ENCODE measurements at places on chromosomes 6 and 20.

GRCh38 chr20:1119128-1119505, 715 bp downstream of the PSMF1 start:
- no peak for DNase-seq

DNA sequence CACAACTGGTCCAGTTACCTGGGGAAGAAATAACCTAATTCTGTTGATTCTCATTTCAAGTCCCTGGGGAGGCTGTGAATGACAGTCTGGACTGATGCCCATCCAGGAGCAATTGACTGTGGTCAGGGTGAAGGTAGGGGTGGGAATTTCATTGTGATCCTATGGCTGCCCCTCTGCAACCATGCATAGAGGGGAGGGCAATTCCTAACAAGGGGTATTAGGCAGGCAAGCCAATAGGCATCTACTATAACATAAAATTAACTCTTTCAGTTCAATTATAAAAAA, 44.0 kb upstream of the TRAM2 start:
- DNase-seq, result no peak

GRCh38 chr20:62010551-62011402, 54.9 kb downstream of the TAF4 start:
- peak; percentile 47 for DNase-seq

GRCh38 chr20:14706555-14706954, 369.1 kb upstream of the FLRT3 start:
- no peak for DNase-seq

GRCh38 chr6:43952746-43953145, 174.5 kb downstream of the MRPL14 start:
- DNase-seq, result no peak

DNA sequence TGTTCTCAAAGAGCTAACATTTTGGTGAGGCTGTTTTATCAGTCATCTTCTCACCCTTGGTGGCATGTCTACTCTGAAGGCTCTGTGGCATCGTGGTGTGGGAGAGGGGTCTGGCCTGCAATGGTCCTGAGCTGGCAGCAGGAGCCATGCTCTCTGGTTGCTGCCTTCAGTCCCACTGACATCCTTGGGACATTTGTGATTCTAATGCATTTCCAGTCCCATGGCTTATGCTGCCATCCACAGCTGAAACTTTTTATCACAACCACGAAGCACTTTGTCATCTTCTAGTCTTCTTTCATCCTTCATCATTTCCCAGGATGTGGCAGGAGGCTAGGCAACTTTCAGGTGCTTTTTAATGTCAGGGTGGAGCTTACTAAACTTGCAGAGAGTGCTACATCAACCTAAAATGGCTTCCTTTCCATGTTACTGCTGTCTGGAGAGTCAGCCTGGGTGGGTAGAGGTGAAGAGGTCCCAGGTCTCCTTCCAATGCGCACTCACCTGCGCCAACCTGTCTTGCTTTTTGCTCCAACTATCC, 77.1 kb downstream of the GPR63 start:
- DNase-seq, result no peak

GRCh38 chr20:21554376-21554890, 40.6 kb upstream of the NKX2-2 start:
- DNase-seq, result no peak

DNA sequence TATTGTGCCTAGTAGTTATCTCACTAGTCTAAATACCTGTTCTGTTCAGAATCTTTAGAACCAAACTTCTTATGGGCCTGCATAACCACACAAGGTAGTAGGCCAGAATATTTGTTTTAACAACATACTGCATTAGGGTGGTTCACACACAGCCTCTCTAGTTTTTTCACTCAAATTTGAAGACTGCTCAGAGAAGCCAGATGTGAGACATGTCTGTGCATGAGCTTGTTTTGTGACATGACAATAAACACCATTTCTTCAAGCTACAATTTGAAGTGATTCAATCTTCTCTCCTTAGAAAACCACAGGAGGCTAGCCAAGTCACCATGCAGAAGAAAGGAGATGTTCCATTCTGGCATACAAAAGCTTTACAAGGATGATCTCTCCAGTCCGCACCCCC, 135.6 kb downstream of the MMS22L start:
- DNase-seq, result no peak

DNA sequence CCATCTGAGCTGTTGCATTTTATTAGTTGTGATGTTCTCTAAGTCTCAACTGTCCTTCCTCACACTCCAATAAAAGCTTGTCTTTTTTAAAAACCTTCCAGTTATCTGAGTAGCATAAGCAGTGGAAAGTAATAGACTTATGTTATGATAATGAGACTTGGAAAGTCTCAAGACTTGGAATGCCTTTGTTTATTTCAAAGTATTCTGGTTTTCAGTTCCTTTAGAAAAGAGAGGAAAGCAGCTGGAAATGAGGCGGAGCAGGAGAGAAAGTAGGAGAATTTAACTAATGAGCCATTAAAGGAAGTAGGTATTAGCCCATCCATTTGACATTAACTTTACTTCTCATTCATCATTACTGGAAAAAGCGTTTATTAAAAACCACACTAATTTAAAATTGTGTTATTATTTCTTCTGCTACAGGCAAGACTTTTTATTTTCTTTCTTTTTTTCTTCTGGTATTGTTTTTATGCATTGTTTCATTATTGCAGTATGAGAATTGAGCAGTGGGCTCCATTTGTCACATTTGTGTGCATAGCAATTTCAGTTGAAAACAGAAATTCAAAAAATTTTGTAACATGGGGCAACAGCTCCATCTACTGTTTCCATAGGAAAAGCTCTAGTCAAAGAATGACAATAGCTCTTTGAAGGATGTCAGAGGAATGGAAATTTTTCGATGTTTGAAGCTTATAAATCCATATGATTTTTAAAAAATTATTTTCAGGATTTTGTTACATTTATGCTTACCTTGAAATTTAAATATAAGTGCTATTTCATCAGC, 194.8 kb downstream of the COL9A1 start:
- no peak for DNase-seq

DNA sequence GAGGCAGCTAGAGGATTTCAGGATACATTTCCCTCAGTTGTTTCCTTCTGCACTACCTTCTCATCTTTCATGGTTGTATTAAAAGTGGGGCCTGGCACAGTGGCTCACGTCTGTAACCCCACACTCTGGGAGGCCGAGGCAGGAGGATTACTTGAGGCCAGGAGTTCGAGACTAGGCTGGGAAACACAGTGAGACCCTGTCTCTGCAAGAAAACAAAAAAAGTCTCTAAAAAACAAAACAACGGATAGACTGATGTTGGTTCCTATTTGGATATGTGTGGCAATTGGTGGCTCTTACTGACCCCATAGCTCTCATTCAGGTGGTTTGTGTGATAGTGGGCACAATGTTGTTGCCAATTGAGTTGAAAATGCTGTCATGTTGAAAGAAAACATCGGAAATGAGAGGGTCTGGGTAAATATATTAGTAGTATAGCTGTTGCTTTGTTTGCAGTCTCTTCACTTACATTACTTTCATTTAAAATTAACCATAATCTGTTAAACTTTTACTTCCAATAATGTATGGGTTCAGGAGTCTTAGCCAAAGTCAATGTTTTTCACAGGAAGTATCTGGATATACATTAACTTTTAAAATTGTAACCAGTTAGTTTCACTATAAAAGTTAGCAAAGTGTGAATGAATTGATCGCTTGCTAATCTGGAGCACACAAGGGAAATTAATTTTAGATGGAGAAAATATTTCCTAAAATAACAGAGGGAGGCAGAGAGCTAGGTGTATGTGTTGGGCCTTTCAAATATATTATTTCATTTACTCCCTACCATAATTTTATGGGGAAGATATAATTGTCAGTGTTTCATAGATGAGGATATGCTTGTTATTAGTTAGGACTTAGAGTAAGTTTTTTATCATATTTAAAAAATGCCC, 31.1 kb downstream of the UTRN start:
- no peak for DNase-seq

- no peak for DNase-seq
Measured at GRCh38 chr6:147037881-147038280, 166.3 kb upstream of the STXBP5 start.

GRCh38 chr6:13492357-13492756, 5.0 kb upstream of the GFOD1 start:
- DNase-seq, result no peak

- no peak for DNase-seq
Measured at GRCh38 chr6:159487636-159488035, 205.4 kb downstream of the SOD2 start.

DNA sequence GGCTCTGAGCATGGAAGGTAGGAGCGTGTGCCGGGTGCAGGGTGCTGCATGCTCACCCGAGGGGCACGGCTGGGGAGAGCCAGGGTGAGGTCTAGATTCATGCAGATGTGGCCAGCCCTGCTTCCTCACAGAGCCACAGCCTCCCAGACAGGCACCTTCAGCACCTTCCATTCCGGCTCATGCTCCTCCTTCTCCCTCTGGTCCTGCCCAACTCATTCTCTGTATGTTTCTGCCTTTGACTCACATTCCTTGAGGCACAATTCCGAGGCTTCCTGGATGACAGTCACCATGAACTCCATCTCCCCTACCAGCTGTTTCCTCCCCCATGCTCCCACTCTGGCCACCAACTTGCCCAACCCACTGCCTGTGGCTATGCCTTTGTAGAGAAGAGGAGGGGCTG, 35.4 kb downstream of the DACT2 start:
- no peak for DNase-seq

DNA sequence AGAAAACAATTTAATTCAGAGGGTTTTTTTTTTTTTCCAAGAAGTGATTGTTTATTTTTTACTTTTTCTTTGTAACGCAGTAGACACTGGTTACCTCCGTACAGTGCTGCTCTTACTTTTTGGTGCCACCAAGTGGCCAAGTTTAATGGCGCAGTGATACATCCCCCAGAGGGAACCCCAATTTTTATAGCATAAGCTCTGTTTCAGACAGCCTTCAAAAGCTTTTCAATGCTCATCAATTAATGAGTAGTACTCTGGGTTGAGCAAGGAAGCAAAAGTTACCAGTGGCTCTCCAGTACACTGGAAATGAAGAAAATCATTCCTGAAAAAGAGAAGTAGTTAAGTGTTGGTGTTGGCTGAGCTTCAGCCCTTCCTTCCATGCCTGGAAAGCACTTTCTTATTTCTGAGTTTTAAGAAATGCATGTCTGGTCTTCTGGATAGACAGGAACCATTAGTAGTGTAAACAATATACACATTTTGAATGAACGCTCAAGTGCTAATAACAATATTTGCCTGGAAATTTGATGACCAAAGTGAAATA, 129.1 kb upstream of the SMLR1 start:
- DNase-seq, result peak; percentile 6

DNA sequence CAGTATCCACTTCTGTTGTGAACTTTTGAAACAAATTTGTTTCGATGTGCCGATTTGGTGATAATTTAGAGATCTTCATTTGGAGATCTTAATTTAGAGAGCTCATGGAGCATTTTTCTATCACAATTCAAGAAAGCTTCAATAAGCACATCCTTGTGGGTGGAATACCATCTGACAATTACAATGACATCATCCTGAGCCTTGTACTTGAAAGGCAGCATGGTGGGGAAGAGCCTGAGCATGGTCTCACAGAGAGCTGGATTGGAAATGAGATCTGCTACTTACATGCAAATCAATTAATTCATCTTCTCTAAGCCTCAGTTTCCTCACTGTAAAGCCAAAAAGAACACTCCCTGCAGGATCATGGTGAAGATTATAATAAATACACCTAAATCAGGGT, 75.9 kb downstream of the FRK start:
- no peak for DNase-seq

GRCh38 chr6:111818539-111819226, 54.6 kb downstream of the FYN start:
- no peak for DNase-seq

DNA sequence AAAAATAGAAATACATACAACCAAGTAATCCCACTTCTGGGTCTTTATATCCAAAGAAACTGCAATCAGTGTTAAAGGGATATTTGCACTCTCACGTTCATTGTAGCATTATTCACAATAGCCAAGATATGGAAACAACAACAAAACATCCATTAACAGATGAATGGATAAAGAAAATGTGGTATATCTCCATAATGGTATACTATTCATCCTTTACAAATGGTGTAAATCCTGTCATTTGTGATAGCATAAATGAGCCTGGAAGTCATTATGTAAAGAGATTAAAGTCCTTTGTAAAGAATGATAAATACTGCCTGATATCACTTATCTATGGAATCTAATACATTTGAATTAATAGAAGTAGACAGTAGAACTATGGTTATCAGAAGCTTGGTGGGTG, 327.7 kb downstream of the UTRN start:
- no peak for DNase-seq

DNA sequence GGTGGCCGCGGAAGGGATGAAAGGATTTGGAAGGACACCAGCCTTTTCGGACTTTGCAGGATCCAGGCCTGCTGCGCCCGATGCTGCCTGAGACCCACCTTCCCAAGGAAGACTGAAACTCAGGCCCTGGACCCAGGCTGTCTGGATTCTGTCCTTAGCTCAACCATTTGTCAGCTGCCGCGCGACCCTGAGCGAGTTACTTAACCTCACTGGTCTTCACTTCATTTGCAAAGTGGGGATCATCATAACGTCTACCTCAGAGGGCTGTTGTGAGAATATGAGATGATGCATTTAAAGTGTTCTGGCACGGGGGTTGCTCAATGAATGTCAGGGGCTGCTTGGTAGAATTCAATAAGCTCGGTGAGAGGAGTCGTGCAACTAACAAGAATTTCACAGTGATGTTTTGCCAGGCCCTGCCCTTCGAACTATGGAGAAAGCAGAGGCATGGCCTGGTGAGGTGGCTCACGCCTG, 104.2 kb upstream of the PRDM1 start:
- no peak for DNase-seq

- DNase-seq, result no peak
Measured at GRCh38 chr20:19750101-19750606, 7.9 kb upstream of the RIN2 start.

- no peak for DNase-seq
Measured at GRCh38 chr6:16781348-16782169, 20.3 kb upstream of the ATXN1 start.

GRCh38 chr6:24959319-24959718, 23.6 kb upstream of the RIPOR2 start:
- no peak for DNase-seq

- DNase-seq, result no peak
Measured at GRCh38 chr20:62355516-62355877, 11.6 kb downstream of the LAMA5 start.
